AG08395 (cell line): ENCODE measurements at places on chromosomes 7 and 10.
A peak's percentile ranks its signal among the peaks of the same experiment; 100 is the strongest.

DNA sequence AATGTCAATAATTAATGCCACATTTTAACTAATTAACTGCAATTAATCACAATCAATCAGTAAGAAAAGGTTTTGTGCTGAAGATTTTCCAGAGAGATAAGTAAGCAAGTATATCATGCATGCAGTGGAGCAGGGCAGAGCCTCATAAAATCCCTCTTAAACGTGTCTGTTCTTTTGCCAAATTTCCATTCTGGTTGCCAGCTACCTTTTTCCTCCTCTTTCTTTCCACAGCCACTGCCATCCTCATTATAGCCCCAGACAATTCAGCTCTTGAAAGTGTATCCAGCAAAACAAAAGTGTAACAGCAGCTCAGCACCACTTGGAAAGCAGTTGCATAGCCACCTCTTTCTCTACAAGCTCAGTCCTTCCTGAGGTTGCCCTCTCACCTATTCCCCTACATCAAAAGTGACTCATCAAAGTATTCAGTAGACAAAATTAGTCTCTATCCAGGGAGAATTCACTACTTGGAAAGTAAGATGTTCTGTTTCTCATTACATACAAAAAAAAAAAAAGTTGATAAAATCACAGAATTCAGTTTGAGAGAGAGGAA lies 26.9 kb upstream of the EPHB6 start:
- DNase-seq: no peak

DNA sequence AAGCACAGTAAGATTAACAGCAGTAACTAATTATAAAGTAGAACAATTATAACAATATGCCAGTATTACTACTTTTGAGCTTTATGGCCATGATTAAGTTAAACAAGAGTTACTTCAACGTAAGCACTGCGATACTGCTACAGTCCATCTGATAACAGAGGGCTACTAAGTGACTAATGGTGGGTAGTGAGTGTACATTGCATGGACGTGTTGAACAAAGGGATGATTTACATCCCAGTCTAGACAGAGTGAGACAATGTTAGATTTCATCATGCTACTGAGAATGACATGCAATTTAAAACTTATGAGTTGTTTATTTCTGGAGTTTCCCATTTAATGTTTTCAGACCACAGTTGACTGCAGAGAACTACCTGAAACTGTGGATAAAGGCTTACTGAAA lies 45.6 kb downstream of the TPST1 start:
- no peak for DNase-seq

GRCh38 chr7:100895956-100896731 lies 456 bp upstream of the ACHE start:
- DNase-seq: no peak

DNA sequence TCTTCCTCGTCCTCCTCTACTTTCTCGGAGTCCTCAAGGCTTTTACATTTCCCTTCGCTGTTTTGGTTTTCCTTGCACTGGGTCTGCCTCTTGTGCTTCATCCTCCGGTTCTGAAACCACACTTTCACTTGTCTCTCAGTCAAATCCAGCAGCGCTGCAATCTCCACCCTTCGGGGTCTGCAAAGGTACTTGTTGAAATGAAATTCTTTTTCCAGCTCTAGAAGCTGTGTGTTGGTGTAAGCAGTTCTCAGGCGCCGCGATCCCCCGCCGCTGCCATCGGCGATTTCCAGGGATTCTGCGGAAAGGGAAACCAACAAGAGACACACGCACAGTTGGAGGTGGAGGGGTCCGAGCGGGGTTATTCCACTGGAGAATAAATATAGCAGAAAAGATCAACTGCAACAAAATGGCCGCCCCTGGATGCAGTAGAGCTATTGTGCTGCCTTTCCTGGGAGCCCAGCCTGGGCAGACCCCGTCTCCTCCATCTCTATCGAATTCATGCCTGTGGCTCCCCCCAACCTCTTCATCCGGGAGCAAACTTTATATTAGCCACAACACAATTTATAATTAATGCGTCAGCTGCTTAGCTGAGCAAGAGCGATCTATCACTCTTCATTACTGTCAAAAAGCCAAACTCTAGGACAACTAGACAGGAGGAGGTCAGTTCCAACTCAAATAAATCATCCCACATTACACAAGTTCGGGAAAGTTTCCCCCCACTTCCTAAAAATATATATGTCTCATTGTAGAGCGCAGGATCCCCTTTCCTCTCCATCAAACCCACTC lies 1.1 kb downstream of the HOXA2 start:
- DNase-seq: no peak

GRCh38 chr10:35133586-35133985 lies 6.9 kb downstream of the CREM start:
- no peak for DNase-seq

DNA sequence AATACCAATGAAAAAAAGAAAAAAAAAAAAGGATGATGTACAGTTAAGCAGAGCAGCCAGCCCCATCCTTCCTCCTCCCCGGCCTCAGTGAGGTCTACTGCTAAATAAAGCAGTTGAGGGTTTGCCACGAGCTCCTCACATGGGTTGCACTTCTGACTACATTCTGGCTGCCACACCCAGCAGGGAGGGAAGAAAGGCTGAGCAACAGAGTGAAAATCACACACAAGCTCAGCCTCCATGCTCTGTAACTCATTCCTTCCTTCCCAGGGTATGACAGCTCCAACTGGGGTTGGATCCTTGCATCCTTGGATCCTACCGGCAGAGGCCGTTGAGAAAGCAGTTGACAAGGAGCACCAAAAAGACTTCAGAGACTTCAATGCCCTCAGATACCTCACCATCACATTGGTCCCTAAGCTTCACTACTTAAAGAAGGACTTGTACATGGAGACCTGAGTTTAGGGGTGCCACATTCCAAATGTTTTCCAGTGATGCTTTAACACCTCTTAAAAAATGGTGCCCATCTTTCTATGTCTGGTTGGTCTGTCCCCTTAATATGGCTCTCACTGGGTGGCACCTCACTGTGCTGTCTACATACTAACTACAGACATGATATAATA lies 52.9 kb upstream of the PIK3CG start:
- peak; percentile 16 for DNase-seq

DNA sequence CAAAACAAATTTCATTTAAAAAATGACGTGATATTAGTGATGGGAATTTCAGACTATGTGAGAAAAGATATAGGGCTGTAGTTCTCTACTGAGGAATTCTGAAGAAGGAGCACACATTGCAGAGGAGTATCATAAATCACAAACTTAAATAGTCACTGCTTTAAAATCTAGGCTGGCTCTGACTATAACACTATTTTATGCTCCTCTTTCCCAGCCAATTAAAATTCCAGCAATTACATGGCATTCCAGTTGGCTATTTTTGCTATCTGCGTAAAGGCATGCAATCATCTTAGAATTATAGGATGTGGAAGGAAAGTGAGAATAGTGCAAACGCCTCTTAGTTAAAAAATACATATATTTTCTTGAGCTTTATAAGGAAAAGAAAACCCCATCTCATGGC lies 123.1 kb downstream of the GNAI1 start:
- no peak for DNase-seq

DNA sequence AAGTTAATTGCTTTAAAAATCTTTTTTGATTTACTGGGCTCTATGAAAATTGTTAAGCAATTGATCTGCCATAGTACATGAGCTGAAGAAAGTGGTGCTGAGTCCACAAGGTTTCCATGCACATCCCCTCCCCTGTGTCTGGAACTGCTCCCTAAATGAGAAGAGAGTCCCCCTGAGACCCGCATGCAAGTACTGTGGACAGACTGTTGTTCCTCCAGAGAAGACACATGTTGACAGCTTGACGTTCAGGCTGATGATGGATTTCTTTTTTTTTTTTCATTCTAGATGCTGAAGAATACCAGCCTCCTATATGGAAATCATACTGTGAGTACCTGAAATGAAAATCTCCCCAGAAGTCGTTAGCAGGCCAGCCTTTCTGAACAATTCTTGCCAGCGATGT lies 159.8 kb downstream of the CHN2 start:
- DNase-seq: no peak

- DNase-seq: no peak
Observed at GRCh38 chr10:90031776-90032175, 330.4 kb downstream of the KIF20B start.

DNA sequence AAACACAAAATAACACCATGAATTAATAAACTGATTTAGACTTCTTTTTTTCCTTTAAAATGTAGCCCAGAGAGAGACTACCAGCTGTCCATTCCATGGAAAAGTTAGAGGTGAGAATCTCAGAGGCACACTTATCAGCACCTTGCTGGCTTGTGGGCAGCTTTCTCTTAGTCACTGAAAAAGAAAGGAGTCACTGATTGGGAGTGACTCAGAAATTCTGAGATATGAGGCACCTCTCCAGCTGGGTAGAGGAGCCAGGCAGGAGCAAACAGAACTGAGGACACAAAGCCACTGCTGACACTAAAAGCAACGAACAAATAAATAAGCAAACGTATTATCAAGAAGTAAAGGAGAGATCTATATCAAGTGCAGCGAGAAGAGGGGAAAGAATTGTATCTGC lies 310.6 kb downstream of the PARD3 start:
- peak; percentile 54 for DNase-seq

DNA sequence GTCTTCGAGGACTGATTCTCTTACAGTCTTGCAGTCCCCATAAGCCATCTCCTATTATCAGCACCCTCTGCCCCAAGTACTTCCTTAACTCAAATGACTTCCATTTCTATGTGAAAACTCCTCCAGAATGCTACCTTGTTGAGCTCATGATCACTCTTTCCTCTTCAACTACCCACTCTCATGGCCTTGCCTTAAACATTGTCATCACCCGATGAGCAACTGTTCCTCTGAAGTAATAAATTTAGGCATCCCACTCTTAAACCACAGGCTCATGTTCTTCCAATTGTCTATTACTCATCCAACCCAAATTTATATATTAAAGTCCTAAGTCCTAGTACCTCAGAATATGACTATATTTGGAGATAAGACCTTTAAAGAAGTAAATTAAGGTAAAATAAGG lies 152.9 kb downstream of the C1GALT1 start:
- no peak for DNase-seq

GRCh38 chr7:108448584-108449505 lies 7.4 kb downstream of the NRCAM start:
- no peak for DNase-seq

GRCh38 chr10:114031073-114031972 lies 12.3 kb upstream of the ADRB1 start:
- DNase-seq: no peak

GRCh38 chr10:3691482-3691881 lies 93.5 kb downstream of the KLF6 start:
- no peak for DNase-seq

GRCh38 chr10:28875549-28876081 lies 198.3 kb downstream of the BAMBI start:
- DNase-seq: no peak

- no peak for DNase-seq
Observed at GRCh38 chr7:38541440-38541839, 89.7 kb downstream of the AMPH start.
